Cardiac ventricle fibroblast (primary cell): ENCODE measurements at places on chromosomes 3 and 15. TPM values are rescaled to one million over a fixed set of nuclear protein-coding genes. Genes with fewer than 3 reads are reported as not detected.

GOLGA6A gene
- not detected in 2 replicates for total RNA-seq

CCR2 gene
- total RNA-seq: not detected in 2 replicates

PLOD2 gene
- 136 and 152 TPM in 2 replicates for total RNA-seq

PLA2G4F gene
- total RNA-seq: not detected in 2 replicates

RTP3 gene
- not detected in 2 replicates for total RNA-seq

GHRL gene
- total RNA-seq: not detected in 2 replicates

IMPG2 gene
- 0.20 and 0.37 TPM in 2 replicates for total RNA-seq

MEGF11 gene
- not detected in 2 replicates for total RNA-seq

ANKUB1 gene
- total RNA-seq: not detected in 2 replicates

RARB gene
- 2.2 and 2.7 TPM in 2 replicates for total RNA-seq

ITPKA gene
- 0.78 and 1.1 TPM in 2 replicates for total RNA-seq

CEP63 gene
- total RNA-seq: 11.4 and 51.7 TPM in 2 replicates

EPHB3 gene
- 2.9 and 3.2 TPM in 2 replicates for total RNA-seq

TGM5 gene
- not detected in 2 replicates for total RNA-seq

FES gene
- 21.8 and 32.7 TPM in 2 replicates for total RNA-seq

C3orf49 gene
- total RNA-seq: not detected in 2 replicates

CLRN1 gene
- total RNA-seq: not detected in 2 replicates

TMEM266 gene
- total RNA-seq: not detected in 2 replicates

CD96 gene
- total RNA-seq: not detected in 2 replicates

PIGZ gene
- 10.6 and 13.3 TPM in 2 replicates for total RNA-seq

DUSP7 gene
- 8.9 and 12.9 TPM in 2 replicates for total RNA-seq

MRPL3 gene
- total RNA-seq: 78.8 and 93.4 TPM in 2 replicates

TBC1D23 gene
- total RNA-seq: 20.0 and 28.1 TPM in 2 replicates

CLDN11 gene
- total RNA-seq: 96.8 and 114 TPM in 2 replicates

TICRR gene
- total RNA-seq: 0.69 and 0.88 TPM in 2 replicates

CSPG5 gene
- not detected in 2 replicates for total RNA-seq

GHSR gene
- not detected in 2 replicates for total RNA-seq

SCAANT1 gene
- total RNA-seq: not detected in 2 replicates

TMA7 gene
- total RNA-seq: 298 and 375 TPM in 2 replicates
